Thoracic aorta (tissue), 2 donors: ENCODE measurements at places on chromosomes 16 and 17.

DNA sequence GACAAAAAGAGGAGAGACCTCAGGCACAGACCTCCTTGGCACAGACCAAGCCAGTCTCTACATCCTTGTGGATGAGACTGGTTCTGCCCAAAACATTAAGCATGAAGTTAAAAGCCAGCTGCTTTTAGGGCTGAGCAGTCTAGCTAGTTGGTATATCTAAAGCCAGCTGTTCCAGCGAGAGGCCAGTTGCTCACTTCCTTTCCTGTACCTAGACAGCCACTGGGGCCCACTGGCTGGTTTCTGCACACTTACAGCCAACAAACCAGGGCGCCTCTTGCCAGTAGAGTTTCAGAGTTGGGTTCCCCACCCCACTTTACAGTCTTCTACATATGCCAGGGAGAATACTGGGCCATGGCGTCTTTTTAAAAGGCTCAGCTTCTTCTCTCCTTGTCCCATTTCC, 242.4 kb downstream of the ZFHX3 start:
- no peak for DNase-seq
- H3K4me3 ChIP-seq, result no peak overlapping the region
- H3K27me3 ChIP-seq, result no peaks in the 10 kb centered on the region
- H3K4me1 ChIP-seq, result peaks cover 6% of the 10 kb centered on the region
- H3K27ac ChIP-seq, result no peak overlapping the region

DNA sequence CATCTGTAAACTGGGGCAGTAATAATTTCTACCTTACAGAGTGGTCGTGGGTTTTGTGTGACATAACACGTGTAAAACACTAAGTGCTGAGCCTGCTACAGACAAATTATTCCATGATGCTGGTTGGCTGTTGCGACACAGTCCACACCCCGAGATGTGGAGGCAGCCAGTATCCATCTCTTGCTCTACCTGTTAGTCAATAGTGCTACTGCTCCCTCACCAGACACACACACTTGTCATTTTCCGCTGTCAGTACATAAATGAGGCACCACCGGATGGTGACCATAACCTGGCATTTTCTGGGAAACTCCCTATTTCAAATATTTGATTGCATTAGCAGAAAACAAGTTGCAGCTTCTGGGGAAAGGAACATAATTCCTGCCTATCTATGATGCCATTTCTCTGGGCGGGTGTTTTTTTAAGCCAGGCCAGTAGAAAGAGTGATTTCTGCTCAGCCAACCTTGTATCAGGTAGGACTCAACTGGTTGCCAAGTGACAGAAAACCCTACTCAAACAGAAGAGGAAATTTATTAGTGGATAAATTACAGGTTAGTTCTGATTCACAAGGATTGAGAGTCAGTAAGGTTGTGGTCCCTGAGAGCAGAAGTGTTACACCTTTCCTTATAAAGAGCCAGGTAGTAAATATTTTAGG, 24.1 kb downstream of the DNAJA2 start:
- no peaks in the 10 kb centered on the region for H3K4me1 ChIP-seq
- no peaks in the 10 kb centered on the region for H3K27me3 ChIP-seq
- H3K27ac ChIP-seq, result no peak overlapping the region
- no peak for DNase-seq

- no peaks in the 10 kb centered on the region for H3K36me3 ChIP-seq
- no peak overlapping the region for H3K27ac ChIP-seq
- H3K4me1 ChIP-seq, result peaks cover 16% of the 10 kb centered on the region
These were observed 2.0 kb upstream of the PCTP start for GRCh38 chr17:55748841-55749240.

DNA sequence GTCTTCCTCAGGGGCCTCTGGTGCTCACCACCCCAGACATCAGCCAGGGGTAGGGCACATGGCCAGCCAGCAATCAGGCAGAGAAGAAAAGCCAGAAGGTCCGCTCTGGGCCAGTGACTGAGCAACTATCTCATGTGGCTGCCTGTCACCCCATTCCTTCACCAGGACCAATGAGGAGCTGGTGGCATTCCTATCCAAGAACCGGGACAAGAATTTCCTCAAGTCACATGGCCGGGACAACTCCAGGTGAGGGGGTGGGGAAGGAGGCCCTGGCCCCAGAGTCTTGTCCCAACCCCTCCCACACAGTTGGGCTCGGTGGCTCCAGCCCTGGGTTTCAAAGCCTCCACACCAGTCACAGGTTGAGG, 9.4 kb downstream of the XYLT2 start:
- DNase-seq, result no peak
- no peaks in the 10 kb centered on the region for H3K27me3 ChIP-seq
- H3K27ac ChIP-seq, result no peak overlapping the region

DNA sequence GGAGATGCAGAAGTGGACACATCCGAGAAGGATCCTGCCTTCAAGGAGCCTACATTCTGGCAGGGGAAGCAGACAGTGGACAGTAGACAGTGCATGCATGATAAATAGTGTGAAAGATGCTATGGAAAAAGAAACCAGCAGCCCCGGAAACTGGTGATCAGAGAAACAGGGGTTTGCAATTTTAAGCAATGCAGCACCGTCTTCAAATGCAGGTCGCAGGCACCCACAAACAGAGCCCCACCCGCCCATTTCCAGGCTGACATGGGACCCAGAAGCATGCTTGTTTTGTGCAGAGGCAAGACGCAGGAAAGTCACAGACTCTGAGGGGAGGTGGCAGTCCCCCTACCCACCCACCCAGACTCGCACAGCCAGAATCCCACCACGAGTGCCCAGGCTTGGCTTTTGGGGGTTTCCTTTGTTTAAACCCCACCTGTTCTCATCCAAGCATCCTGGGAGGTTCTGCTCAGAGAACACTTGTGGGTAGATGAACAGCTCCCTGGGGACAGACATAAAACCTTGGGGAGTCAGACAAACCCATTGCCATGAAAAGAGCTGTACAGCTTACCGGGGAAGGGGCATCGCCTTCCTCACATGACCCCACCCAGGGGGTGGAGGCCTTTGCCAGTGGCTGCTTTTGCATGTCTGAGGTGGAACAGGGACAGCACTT, 114.3 kb downstream of the MGAT5B start:
- DNase-seq, result no peak
- no peak overlapping the region for H3K27ac ChIP-seq
- H3K36me3 ChIP-seq, result no peaks in the 10 kb centered on the region
- no peaks in the 10 kb centered on the region for H3K4me1 ChIP-seq
- H3K4me3 ChIP-seq, result no peak overlapping the region

DNA sequence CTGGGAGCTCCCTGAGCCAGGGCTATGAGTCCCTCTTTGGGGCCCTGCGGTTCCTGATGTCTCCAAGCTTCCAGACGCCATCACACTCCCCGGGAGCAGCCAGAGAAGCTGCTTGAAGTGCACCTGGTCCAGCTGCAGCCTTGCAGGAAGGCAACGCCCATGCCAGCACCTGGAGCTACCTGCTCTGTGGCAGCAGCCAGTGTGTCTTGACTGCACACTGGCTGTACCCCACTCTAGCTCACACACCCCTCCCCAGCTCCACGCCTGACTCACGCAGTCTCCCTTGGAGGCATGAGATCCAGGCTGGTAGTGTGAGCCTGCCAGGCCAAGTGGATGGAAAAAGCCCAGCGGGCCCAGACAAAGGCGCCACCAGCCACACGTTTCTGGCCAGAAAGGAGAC, 63.3 kb downstream of the USP32 start:
- no peak overlapping the region for H3K27ac ChIP-seq
- H3K27me3 ChIP-seq, result no peaks in the 10 kb centered on the region
- H3K4me3 ChIP-seq, result no peak overlapping the region
- no peaks in the 10 kb centered on the region for H3K36me3 ChIP-seq
- H3K4me1 ChIP-seq, result peaks cover 10% of the 10 kb centered on the region

DNA sequence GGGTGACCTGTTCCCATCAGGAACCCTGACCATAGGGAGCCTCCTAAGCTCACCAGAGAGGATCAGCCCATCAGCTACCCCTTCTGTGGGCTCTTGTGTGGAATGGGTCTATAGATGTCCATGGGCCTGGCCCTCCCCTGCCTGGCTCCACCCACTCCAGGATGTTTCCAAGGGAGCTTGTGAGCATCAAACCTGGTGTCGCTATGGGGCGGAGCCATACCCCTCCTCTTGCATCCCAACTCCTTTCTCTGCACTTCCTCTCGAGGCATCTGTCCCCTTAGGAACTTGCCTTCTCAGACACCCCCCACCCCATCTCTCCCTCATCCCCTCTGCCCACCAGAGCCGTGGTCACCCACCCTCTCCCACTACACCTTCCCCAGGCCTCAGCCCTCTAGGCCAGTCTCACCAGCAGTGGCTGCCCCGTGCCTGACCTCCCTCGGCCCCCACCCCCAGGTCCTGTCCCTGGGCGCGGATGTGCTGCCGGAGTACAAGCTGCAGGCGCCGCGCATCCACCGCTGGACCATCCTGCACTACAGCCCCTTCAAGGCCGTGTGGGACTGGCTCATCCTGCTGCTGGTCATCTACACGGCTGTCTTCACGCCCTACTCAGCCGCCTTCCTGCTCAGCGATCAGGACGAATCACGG, 10.4 kb downstream of the KCNH6 start:
- H3K4me1 ChIP-seq, result peaks cover 7% of the 10 kb centered on the region
- no peak for DNase-seq
- H3K36me3 ChIP-seq, result no peaks in the 10 kb centered on the region
- H3K27ac ChIP-seq, result no peak overlapping the region
- H3K27me3 ChIP-seq, result no peaks in the 10 kb centered on the region
- H3K4me3 ChIP-seq, result no peak overlapping the region

- no peak overlapping the region for H3K4me3 ChIP-seq
- H3K27me3 ChIP-seq, result no peaks in the 10 kb centered on the region
- no peak overlapping the region for H3K27ac ChIP-seq
- no peaks in the 10 kb centered on the region for H3K4me1 ChIP-seq
- DNase-seq, result no peak
- H3K36me3 ChIP-seq, result no peaks in the 10 kb centered on the region
These were observed 6.3 kb upstream of the KCNG4 start for GRCh38 chr16:84245956-84246678.

DNA sequence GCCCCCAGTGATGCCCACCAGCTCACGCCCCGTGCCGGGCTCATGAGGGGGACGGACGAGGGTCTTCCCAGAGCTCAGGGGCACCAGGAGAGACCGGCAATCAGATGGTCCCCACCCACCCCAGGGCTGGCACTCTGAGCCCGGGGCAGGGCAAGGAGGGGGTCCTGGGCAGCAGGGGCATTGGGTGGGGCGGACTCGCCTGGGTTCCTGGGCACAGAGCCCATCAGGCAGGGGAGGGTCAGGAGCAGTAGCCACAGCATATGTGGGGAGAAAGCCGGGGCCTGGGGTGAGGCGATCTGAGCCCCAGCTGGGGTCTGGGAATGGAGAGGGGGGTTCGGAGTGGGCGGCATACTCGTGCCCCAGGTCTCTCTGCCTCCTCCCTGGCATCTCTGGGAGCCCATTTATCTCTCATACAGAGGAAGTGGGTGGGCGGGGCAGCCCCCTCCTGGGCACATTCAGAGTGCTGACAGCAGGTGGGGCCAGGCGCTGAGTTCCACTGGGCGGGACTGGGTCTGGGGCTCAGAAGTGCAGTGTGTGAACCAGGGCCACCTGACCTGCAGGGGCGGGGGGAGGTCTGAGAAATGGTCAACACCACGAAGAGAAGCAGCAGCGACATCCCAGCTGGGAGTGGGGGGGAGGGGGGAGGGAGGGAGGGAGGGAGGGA, 20.5 kb upstream of the UBE2I start:
- H3K27me3 ChIP-seq, result peaks cover 4% of the 10 kb centered on the region
- DNase-seq, result no peak
- H3K27ac ChIP-seq, result no peak overlapping the region

DNA sequence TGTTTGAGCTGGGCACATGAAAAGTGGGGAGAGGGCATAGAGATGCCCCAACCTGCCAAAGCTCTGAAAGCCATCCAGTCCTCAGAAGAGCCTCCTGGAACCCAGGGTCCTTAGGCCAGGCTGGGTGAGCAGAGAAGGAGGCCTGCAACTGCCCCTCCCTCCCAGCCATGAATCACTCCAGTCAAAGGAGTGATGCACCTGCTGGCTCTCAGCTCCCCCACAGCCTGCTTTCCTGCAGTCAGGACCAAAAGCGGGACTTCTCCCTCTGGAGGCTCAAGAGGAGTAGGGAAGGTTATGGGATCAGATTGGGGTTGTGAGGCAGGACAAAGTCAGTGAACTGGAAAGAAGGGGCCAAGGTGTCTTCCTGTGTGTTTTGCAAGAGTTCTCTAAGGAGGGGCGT, 145.6 kb downstream of the TMEM132E start:
- H3K4me3 ChIP-seq, result no peak overlapping the region
- H3K27me3 ChIP-seq, result no peaks in the 10 kb centered on the region
- H3K27ac ChIP-seq, result no peak overlapping the region
- H3K4me1 ChIP-seq, result no peaks in the 10 kb centered on the region
- H3K36me3 ChIP-seq, result no peaks in the 10 kb centered on the region

GRCh38 chr17:8606401-8606800, 24.1 kb downstream of the MYH10 start:
- H3K4me1 ChIP-seq, result peaks cover 43% of the 10 kb centered on the region
- peak overlapping the region; percentile 82 for H3K27ac ChIP-seq
- DNase-seq, result no peak
- peaks cover 3% of the 10 kb centered on the region for H3K36me3 ChIP-seq
- H3K4me3 ChIP-seq, result peak overlapping the region; percentile 59

DNA sequence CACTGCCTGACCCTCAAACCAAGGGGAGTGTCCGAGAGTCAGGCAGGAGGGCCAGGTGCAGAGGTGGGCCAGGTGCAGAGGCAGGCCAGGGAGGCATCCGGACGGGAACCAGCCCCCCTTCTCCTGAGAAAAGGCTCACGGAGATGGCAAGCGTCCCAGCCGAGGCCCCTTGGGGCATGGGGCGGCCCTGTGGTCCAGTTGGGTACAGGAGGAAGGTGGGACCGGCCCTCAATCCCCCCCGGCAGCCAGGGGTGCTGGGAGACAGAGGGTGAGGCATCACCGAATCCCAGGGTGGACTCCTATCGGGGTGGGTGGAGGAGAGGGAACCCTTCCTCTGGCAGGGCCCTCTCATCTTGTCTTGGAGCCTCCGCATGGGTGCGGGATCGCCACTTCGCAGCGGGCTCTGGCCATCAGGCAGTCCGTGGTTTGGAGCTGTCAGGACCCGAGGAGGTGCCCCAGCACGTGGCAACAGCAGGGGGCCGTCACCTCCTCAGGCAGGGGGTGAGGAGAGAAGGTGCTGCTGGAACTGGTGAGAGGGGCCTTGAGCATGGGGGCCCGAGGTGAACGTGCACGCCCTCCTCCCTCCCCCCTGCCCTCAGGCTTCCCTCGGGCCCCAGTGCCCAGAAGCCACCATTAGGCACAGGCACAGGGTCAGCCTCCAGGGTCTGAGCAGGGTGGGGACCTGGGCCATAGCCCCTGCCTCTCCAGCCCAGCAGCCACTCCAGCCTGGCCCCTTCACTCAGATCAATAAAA, 38.7 kb upstream of the SLC38A10 start:
- H3K27me3 ChIP-seq, result no peaks in the 10 kb centered on the region
- no peak overlapping the region for H3K27ac ChIP-seq
- H3K36me3 ChIP-seq, result no peaks in the 10 kb centered on the region
- H3K4me3 ChIP-seq, result no peak overlapping the region

DNA sequence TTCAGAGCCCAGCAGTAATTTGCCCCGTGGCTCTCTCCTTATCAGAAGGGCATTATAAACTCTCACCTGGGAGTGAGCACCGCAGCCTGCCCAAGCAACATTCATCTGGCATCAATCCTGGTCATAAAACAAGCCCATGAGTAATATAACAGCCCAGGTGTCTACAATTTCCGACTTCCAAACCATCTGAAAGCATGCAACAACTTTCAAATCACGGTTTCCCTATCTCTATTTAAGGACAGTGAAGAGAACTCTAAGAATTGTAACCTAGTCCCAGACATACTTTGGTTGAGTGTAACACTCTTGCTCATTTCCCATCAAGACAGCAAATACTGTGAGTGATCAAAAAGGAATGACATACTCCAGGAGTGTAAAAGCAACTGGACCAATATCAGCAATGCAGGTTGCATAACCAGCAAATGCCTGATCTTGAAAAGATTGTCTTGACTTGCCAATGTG, 487.4 kb upstream of the SOX9 start:
- no peak overlapping the region for H3K4me3 ChIP-seq
- no peaks in the 10 kb centered on the region for H3K27me3 ChIP-seq
- H3K36me3 ChIP-seq, result no peaks in the 10 kb centered on the region
- H3K4me1 ChIP-seq, result no peaks in the 10 kb centered on the region
- no peak for DNase-seq
- H3K27ac ChIP-seq, result no peak overlapping the region
